ENCODE measurements at places on chromosomes 16 and 17. TPM values are rescaled to one million over a fixed set of nuclear protein-coding genes. Genes with fewer than 3 reads are reported as not detected.
A peak's percentile ranks its signal among the peaks of the same experiment; 100 is the strongest.

HEATR9 gene
- total RNA-seq = not detected

GRCh38 chr17:78163881-78164747, 4.3 kb upstream of the SYNGR2 start:
- no peak for DNase-seq
- H3K4me1 ChIP-seq = peaks cover 9% of the 10 kb centered on the region
- no peak overlapping the region for H3K4me3 ChIP-seq
- no peaks in the 10 kb centered on the region for H3K36me3 ChIP-seq
- no peak overlapping the region for H3K27ac ChIP-seq
- no peaks in the 10 kb centered on the region for H3K27me3 ChIP-seq

- no peak for DNase-seq
- no peak overlapping the region for H3K4me3 ChIP-seq
- H3K4me1 ChIP-seq = no peaks in the 10 kb centered on the region
Observed at GRCh38 chr17:7644775-7645174, 6.0 kb upstream of the ATP1B2 start.

DNA sequence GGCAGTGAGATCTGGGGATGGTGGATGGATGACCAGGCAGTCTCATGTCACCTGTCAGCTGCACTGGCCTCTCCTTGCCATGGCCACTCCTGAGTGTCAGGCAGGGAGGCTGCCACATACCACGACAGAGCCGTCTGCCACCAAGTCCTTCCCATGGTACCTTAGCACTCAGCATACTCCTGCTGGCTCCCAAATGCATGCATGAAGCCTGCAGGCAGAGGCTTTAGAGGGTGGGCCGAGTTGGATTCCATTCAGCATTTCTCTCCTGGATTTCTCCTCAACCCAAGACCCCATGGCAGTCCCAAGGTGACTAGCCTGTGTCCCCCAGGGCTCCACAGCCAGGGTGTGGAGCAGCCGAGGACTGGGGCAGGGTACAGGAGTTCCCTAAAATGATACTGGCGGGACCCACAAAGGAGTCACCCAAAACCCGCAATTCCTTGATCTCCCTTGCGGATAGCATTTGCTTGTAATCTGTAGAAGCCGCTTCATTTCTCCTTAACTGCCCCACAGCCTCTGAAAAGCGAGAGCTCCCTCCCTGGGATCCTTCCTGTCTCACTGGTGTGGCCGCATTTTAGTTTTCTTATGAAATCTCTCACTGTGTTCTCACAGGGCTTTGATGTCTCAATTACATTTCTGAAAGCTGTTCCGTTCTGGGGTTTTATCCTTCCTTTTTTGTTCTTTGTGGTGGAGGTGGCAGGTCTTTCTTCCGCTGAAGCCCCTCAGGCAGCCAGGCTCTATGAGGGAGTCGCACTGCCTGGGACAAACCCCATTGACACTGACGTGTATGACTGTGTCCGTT, 141.4 kb downstream of the SOCS1 start:
- H3K27me3 ChIP-seq = no peaks in the 10 kb centered on the region
- no peaks in the 10 kb centered on the region for H3K36me3 ChIP-seq
- peaks cover 16% of the 10 kb centered on the region for H3K4me1 ChIP-seq

- H3K36me3 ChIP-seq = no peaks in the 10 kb centered on the region
- no peak for DNase-seq
- peaks cover 12% of the 10 kb centered on the region for H3K4me1 ChIP-seq
Observed at GRCh38 chr17:48002266-48002915, 31.5 kb downstream of the CDK5RAP3 start.

NAT9 gene
- total RNA-seq = 28.5 TPM

FOXF1 gene
- total RNA-seq = 26.0 TPM

- no peaks in the 10 kb centered on the region for H3K36me3 ChIP-seq
- no peak overlapping the region for H3K27ac ChIP-seq
- no peak overlapping the region for H3K4me3 ChIP-seq
- H3K4me1 ChIP-seq = peaks cover 34% of the 10 kb centered on the region
- DNase-seq = no peak
- H3K27me3 ChIP-seq = no peaks in the 10 kb centered on the region
Observed at GRCh38 chr17:77163001-77163400, 22.2 kb downstream of the SEC14L1 start.

GRCh38 chr17:15101175-15101574, 164.0 kb downstream of the PMP22 start:
- peak; percentile 16 for DNase-seq
- H3K36me3 ChIP-seq = no peaks in the 10 kb centered on the region
- no peak overlapping the region for H3K4me3 ChIP-seq
- no peaks in the 10 kb centered on the region for H3K4me1 ChIP-seq
- H3K27me3 ChIP-seq = no peaks in the 10 kb centered on the region

DNA sequence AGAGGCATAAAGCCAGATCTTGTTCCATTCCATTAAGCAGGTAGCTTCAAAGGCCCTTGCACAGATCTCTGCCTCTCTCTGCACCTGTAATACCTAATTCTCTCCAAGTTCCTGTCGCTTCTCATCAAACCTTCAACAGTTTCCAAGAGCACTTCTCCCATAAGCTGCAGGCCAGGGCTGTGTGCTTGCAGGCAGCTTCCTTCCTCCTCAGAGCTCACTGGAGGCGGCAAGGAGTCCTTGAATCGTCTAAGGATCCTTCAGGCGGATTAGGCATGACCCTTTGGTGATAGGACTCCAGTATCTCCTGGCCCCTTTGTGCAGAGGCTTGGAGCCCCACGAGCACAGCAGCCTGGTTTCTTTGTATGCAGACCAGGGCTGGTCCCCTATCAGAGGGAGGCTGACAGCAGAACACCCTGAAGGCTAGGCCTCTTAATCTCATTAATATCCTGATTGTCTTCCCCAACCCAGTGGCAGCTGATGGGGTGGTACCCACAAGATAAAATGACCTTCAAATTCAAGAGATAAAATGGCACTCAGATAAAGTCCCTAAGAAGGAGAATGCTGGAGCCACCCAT, 19.8 kb downstream of the HNF1B start:
- no peak overlapping the region for H3K4me3 ChIP-seq
- H3K36me3 ChIP-seq = no peaks in the 10 kb centered on the region
- no peak for DNase-seq

PCGF2 gene
- 25.8 TPM for total RNA-seq

ESRP2 gene
- total RNA-seq = 71.0 TPM

ATP6V0D1 gene
- total RNA-seq = 110 TPM

GRCh38 chr17:11935734-11936406, 61.4 kb downstream of the ZNF18 start:
- no peaks in the 10 kb centered on the region for H3K27me3 ChIP-seq
- no peak for DNase-seq
- no peaks in the 10 kb centered on the region for H3K4me1 ChIP-seq
- no peaks in the 10 kb centered on the region for H3K36me3 ChIP-seq

DNA sequence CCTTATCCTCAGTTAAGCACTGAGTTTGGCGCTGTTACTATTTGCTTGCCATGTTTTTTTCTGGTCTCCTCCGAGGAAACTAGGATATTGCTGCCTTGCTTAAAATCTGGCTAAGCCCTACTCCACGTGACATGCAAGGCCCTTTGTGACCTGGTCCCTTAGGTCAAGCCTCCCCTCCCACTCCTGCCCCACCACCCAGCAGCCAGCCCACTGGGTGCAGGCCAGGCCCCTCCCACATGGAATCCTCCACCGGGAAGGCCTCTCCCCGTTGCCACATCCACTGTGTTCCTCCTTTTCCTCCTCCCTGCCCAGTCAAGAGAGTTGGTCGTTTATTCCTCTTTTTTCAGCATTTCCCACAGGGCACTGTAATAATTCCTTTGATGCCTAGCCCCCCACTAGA, 16.2 kb downstream of the PSMD3 start:
- peaks cover 35% of the 10 kb centered on the region for H3K4me1 ChIP-seq
- no peaks in the 10 kb centered on the region for H3K36me3 ChIP-seq
- H3K27me3 ChIP-seq = no peaks in the 10 kb centered on the region
- no peak overlapping the region for H3K4me3 ChIP-seq
- DNase-seq = no peak

MC1R gene
- total RNA-seq = 4.4 TPM

- H3K27ac ChIP-seq = no peak overlapping the region
- H3K36me3 ChIP-seq = no peaks in the 10 kb centered on the region
- no peaks in the 10 kb centered on the region for H3K4me1 ChIP-seq
- no peak for DNase-seq
- H3K4me3 ChIP-seq = no peak overlapping the region
Observed at GRCh38 chr17:58047376-58048150, 35.7 kb upstream of the DYNLL2 start.

TPSAB1 gene
- 70.0 TPM for total RNA-seq

- no peaks in the 10 kb centered on the region for H3K4me1 ChIP-seq
- H3K27ac ChIP-seq = no peak overlapping the region
- H3K4me3 ChIP-seq = no peak overlapping the region
Observed at GRCh38 chr17:51819341-51820219, 338.9 kb downstream of the CA10 start.

DNA sequence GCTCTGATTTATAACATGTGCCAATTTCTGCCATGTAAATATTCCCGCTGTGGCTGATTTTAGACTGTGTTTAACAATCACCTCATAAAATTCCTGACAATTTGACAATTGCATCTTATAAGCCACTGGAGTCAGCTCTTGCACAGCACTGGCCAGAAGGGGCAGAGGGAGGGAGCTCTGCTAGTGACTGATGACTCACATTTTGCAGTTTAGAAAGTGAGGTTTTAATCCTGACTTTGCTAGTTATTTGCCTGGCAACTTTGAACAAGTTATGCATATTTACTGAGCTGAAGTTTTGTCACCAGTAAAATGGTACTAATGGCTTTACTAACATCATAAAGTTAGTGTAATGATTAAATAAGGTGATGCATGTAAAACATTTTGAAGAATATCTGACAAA, 452.3 kb downstream of the CNTNAP4 start:
- H3K36me3 ChIP-seq = no peaks in the 10 kb centered on the region
- no peaks in the 10 kb centered on the region for H3K27me3 ChIP-seq
- no peak overlapping the region for H3K27ac ChIP-seq
- no peak overlapping the region for H3K4me3 ChIP-seq
- no peaks in the 10 kb centered on the region for H3K4me1 ChIP-seq
- no peak for DNase-seq

CCL5 gene
- total RNA-seq = 4.9 TPM

KRTAP9-8 gene
- total RNA-seq = not detected

DNA sequence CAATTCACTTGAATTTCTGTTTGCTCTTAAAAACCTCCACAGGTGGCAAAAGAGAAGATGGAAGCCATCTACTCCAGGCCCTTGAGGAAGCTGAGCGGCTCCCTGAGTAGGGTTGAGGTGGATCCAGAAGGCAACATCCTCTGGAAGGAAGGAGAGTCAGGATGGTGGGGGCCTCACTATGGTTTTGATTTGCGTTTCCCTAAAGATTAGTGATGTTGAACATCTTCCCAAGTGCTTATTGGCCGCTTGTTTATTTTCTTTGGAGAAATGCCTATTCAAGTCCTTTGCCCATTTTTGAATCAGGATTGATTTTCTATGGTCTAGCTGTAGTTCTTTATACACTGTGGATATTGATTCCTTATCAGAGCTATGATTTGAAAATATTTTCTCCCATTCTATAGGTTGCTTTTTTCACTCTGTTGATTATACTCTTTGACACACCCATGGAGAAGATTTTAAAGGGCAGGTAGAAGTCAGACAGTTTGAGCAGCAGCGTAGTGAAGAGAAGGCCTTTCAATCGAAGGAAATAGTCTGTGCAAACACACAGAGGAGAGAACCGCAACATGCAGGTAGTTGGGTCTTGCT, 58.6 kb downstream of the WSB1 start:
- peak overlapping the region; percentile 95 for H3K27ac ChIP-seq

- H3K36me3 ChIP-seq = peaks cover 91% of the 10 kb centered on the region
- no peak overlapping the region for H3K4me3 ChIP-seq
- H3K27ac ChIP-seq = no peak overlapping the region
- DNase-seq = no peak
Observed at GRCh38 chr17:48850792-48851323, 20.0 kb downstream of the CALCOCO2 start.

DNA sequence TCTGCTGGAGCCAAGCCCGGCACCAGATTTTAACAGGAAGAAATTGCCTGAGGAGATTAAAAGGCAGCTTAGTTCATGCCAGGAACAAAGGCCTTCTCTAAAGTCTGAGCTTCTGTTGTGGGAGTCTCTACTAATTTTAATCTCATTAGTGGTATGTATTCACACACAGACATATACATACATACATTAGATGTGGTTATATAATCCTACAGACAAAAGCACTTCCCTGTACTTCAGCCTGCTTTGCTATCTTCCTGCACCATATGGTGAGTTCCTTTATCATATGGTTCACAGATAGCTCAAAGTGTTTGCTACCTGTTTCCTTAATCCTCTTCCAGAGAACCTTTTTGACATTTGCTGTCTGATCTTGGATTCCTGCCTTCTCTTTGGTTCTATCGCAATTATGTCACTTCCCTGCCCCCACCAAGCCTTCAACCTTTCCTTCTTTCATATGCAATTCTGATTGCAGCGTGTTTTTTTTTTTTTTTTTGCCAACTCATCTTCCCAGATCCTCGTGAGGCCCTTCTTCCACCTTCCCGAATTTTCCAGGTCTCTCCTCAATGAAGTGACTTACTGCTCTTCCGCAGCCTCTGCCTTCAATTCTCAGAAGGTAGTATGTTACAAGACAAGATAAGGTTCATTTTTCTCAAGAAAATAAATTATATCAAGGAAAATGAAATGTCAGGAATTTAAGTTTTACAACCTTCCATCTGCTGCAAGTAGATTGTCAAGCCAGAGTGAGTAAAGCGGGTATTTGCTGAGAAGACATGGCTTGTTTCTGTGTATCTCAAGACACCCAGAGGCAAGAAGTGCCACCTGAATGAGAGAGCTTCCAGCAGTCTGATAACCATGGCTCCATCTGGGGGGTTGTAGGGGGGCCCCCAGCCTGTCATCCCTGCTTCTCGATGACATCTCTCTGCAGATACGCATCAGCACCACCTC, 120.2 kb upstream of the CACNG3 start:
- H3K4me3 ChIP-seq = no peak overlapping the region
- no peak overlapping the region for H3K27ac ChIP-seq
- no peaks in the 10 kb centered on the region for H3K27me3 ChIP-seq
- H3K4me1 ChIP-seq = no peaks in the 10 kb centered on the region
- H3K36me3 ChIP-seq = no peaks in the 10 kb centered on the region

HBA1 gene
- 523 TPM for total RNA-seq

DNA sequence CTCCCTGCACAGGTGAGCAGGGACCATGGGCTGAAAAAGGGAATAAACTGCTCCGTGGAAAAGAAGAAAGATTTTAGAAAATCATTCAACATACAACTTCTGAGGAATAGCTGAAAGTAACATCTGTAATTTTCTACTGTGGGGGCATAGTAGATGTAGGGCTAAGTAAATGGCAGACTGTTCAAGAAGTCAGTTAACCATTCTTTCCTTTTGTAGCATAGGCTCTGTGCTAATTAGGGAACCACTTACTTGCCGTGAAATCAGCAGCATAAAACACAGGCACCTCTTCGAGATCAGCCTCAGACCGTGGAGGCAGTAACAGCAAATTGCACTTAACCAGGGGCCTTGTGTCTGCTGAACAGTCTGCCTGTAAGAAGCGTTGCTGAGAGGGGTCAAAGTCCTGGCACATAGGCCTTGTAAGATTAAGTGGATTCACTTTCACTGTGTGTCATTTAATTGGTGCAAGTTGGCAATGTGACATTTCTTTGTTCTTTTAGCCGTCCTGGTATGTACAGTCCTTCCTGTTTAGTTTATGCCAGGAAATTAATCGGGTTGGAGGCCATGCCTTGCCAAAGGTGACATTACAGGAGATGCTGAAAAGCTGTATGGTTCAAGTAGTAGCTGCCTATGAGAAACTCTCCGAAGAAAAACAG, 10.4 kb downstream of the COG1 start:
- peaks cover 81% of the 10 kb centered on the region for H3K36me3 ChIP-seq
- H3K4me3 ChIP-seq = no peak overlapping the region
- no peak for DNase-seq
- H3K4me1 ChIP-seq = no peaks in the 10 kb centered on the region

GRCh38 chr17:50217591-50217990, 16.2 kb upstream of the COL1A1 start:
- H3K27ac ChIP-seq = peak overlapping the region; percentile 97
- H3K36me3 ChIP-seq = no peaks in the 10 kb centered on the region
- H3K27me3 ChIP-seq = no peaks in the 10 kb centered on the region
- no peak overlapping the region for H3K4me3 ChIP-seq
- no peak for DNase-seq

MYH1 gene
- total RNA-seq = not detected

Measured in vagina (tissue), 2 donors.